Skin of body (tissue), 3 donors: ENCODE measurements at places on chromosomes 16 and 17.

DNA sequence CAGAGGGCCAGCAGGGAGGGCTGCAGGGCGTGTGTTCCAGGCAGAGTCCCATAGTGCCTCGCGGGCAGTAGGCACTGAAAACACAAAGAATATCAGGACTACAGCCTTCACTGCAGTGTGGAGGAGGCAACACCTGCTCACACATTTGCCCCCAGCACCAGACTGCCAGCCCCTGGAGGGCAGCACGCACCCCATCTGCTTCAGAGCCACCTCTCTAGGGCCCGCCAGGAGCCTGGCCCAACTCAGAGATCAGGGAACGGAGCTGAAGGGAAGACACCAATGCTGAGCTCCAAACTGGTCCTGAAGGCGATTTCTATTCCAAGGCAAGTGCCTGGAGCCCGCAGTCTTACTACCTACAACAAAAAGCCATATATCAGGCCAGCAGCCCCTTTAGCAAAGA is 130.3 kb downstream of the ZNF423 start:
- DNase-seq, result no peak

GRCh38 chr16:9422762-9423513 is 331.5 kb downstream of the HAPSTR1 start:
- DNase-seq, result no peak

DNA sequence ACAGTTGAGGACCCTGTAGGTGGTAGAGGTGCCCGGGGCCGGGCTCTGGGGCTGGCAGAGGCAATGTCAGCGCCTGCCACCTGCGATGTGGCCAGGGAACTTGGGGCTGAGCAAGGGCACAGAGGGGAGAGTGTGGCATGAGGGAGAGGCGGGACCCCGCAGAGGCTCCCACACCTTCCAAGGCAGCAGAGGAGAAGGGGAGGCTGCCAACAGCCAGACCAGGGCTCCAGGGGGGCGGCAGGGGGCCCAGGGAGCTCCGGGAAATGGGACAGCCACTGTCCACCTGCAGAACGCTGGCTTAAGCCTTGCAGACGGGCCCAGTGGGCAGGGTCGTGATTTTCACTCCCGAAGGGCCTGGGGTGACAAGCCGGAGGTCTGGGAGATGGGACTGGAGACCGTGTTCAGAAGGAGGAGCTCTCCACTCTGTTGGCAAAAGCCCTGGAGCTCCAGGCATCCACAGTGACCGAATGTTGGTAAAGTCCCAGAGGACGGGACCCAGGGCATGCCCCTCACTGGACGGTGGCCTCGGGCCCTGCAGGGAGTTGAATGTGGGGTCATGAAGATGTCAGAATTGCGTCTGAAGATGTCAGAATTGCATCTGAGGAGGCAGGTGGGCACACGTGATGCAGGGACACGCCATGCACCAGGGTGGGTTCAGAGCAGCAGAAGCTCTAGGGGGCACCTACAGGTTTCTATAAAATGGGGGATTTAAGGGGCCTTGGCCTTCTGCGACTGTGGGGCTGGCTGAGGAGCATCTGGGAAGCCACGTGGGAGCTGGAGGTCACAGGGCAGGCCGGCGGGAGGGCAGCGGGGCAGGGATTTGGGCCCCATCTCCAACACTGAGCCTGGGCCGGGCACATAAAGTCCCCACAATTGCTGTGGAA is 18.6 kb downstream of the CD7 start:
- no peak for DNase-seq

DNA sequence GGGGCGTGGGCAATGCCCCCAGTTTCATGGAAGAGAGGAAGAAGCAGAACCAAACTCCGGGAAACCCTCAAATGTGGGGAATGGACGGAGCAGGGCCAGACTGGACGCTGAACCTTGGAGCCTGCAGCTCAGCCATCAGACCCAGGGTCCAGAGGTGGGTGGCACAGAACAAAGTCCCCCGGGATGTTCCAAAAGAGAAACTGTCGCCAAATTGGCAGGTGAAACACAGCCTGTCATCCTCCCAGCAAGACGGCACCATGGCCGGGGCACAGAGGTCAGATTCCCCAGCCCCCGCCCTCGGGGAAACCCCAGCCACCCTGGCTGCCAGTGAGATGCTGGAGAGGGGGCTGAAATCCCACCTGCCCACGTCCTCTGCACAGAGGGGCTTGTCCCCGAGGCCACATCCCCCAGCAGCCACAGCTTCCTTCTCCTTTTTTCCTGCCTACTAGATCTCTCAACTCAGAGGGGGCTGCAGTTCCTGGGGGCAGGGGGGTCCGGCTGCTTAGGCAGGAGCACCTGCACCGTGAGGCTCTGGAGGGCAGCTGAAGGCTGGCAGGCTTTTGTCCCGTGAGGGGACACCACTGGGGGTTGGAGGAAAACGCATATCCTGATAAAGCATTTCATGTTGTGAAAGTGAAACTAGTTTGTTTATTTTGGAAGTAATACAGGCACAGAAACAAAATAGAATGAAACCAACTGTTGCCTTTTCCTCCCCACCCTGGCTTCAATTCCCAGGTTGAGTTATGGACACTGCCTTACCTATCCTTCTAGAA is 1.2 kb upstream of the SECTM1 start:
- no peak for DNase-seq

- no peak for DNase-seq
These were observed 43.4 kb downstream of the MFSD11 start for GRCh38 chr17:76781056-76781982.

DNA sequence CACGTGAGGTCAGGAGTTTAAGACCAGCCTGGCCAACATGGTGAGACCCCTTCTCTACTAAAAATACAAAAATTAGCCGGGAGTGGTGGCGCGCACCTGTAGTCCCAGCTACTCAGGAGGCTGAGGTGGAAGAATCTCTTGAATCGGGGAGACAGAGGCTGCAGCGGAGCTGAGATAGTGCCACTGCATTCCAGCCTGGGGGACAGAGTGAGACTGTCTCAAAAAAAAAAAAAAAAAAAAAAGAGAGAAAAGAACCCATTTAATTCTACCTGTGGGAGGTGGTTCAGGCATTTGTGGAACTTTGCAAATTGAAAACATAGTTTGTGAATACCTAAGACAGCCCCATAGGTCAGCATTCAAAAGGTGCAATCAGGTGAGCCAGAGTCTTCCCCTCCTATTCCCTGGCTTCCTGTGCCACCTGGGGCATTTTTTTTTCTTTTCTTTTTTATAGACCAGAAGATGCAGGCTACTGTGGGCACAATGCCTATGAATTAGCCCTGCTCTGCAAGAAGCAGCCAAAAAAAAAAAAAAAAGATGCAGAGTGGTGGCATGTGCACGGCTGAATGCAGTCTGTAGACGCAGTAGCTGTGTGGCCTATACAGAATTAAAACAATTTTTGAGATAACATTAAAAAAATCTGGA is 9.1 kb upstream of the SOCS3 start:
- no peak for DNase-seq

- DNase-seq, result no peak
These were observed 2.3 kb upstream of the CD79B start for GRCh38 chr17:63934183-63935112.

DNA sequence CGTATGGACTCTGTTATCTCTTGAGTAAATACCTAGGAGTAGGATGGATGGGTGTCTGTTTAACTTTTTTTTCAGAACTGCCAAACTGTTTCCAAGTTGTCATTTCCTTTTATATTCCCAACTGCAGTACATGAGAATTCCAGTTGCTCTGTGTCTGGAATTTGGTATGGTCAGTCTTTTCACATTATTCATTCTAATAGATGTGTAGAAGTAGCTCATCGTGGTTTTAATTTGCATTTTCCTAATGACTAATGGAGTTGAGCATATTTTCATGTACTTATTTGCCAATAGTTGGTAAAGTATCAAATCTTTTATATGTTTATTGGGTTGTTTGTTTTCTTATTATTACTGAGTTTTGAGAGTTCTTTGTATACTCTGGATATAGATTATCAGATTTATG is 27.0 kb downstream of the MRTFB start:
- DNase-seq, result no peak

GRCh38 chr16:87789437-87790291 is 23.9 kb upstream of the KLHDC4 start:
- no peak for DNase-seq

- no peak for DNase-seq
These were observed 883.3 kb downstream of the CDH11 start for GRCh38 chr16:64238571-64238970.

- no peak for DNase-seq
These were observed 68.6 kb downstream of the SDK2 start for GRCh38 chr17:73575470-73576221.

- no peak for DNase-seq
These were observed 1.2 kb downstream of the PTX4 start for GRCh38 chr16:1487395-1488053.

- DNase-seq, result no peak
These were observed 40.8 kb downstream of the HS3ST3A1 start for GRCh38 chr17:13560935-13561334.

DNA sequence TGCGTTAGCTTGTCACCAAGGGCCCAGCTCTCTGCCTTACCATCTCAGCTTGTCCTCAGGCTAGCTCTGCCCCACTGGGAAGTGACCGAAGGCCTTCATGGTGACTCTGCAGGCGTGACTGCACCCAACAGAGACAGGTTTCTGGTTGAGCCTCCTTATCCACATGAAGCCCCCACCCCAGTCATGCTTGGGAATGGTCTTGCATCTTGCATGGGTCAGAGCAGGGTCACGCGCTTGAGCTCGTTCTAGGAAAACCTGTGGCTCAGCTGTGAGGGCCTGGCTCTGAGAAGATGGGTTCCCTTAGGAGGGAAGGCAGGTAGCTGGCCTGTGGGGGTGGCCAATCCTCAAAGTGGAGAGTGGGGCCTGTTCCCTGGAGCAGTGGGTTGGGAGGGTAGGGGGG is 122.8 kb downstream of the BANP start:
- DNase-seq, result no peak

GRCh38 chr16:89581045-89581695 is 5.6 kb downstream of the CPNE7 start:
- no peak for DNase-seq

GRCh38 chr16:56779906-56780305 is 50.0 kb downstream of the NUP93 start:
- DNase-seq, result no peak

DNA sequence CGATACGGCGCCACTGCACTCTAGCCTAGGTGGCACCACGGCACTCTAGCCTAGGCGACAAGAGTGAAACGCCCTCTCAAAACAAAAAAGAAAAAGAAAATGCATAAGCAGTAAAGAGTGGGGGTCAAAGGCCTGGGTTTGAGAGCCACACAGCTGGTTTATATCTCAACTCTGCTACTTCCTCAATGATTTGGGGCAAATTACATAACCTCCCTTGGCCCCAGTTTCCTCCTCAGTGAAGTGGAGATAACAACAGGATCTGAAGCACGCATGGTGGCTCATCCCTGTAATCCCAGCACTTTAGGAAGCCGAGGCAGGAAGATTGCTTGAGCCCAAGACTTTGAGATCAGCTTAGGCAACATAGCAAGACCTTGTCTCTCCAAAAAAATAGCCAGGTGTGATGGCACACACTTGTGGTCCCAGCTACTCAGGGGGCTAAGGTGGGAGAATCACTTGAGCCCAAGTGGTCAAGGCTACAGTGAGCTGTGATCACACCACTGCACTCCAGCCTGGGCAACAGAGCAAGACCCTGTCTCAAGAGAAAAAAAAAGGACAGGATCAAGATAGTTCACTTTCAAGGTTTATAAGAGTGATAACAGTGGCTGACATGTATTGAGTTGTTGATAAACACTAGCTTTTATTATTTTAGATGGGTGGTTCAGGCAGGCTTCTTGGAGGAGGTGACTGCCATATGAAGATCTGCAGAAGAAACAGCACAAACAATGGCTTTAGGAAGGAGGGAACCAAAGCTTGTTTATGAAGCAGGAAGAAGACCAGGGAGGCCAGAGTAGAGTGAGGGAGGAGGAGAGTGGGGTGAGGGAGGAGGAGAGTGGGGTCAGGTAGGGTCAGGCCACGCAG is 8.5 kb upstream of the COG1 start:
- no peak for DNase-seq

- DNase-seq, result no peak
These were observed 10.0 kb upstream of the ZNF23 start for GRCh38 chr16:71472051-71472450.

DNA sequence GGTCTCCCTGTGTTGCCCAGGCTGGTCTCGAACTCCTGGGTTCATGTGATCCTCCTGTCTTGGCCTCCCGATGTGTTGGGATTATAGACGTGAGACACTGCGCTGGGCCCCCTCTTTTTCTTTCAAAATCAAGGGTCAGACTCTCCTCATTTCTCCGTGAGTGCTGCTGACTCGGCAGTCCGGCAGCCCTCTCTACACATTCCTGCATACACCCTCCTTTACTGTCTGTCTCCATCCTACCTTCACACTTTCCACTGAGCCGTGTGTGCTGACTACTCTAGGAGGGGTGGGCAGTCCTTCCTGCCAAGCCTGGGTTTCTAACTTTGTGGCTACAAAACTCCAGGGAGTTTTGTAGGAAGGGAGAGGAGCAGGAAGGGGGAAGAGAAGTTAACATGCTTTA is 195.2 kb downstream of the PARN start:
- DNase-seq, result no peak

GRCh38 chr16:20743591-20743990 is 2.0 kb upstream of the THUMPD1 start:
- DNase-seq, result no peak

DNA sequence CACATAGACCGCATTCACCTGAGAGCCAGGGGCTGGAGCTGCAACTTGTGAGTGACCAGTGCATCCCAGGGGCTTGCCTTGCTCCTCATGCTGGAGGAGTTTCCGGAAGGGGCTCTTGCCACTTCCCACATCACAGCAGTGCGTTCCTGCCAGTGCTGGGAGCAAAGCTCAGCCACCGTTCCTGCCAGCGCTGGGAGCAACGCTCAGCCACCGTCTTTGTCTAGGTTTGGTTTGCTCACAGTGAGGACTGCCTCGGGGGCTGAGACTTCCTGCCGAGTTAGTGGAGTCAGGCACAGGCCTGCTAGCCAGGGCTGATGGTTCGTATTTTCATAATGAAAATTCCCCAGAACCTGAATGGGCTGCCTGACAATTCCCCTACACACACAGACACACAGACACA is 5.4 kb upstream of the CHRNE start:
- no peak for DNase-seq

GRCh38 chr17:75260641-75261335 is 618 bp downstream of the GGA3 start:
- no peak for DNase-seq

DNA sequence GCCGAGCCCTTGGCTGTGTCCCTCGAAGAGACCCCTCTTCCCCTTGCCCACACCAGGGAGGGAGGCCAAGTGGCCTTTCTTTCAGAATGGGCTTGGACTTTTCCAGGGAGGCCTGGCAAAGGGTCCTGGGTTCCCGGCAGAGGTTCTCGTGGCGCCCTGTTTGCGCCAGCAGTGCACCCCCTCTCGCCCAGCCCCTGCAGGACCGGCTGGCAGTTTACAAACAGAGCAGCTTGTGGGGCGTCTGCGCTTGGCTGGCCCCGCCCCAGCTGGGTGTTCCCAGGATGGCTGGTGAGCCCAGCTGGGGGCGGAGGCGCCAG is 137.8 kb upstream of the CIBAR2 start:
- DNase-seq, result no peak
